ENCODE measurements at places on chromosomes 1 and 21. TPM values are rescaled to one million over a fixed set of nuclear protein-coding genes. Genes with fewer than 3 reads are reported as not detected.

The KCNJ10 gene
- total RNA-seq = 0.13 TPM

The RNU1-1 gene
- total RNA-seq = 1,293 TPM

The DNASE2B gene
- total RNA-seq = not detected

The AMPD1 gene
- not detected for total RNA-seq

The RASSF5 gene
- total RNA-seq = 165 TPM

The ZNF683 gene
- 2.4 TPM for total RNA-seq

The NHLH2 gene
- not detected for total RNA-seq
